B cell (primary cell): ENCODE measurements at places on chromosomes 2 and 18. TPM values are rescaled to one million over a fixed set of nuclear protein-coding genes. Genes with fewer than 3 reads are reported as not detected.

DNA sequence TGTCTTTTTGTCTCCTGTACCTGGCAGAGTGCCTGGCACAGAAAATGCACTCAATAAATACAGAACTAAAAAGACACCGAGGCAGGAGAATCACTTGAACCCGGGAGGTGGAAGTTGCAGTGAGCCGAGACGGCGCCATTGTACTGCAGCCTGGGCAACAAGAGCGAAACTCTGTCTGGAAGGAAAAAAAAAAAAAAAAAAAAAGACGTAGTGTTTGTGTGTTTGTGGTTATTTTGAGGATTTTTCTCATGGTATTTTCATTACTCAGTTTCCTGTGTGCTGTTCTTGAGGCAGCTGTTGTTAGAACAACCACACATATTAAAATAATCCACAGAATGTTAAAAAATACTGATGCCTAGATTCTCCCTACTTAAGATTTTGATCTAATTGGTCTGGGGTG lies 519.2 kb upstream of the SPHKAP start:
- no peak for DNase-seq

DNA sequence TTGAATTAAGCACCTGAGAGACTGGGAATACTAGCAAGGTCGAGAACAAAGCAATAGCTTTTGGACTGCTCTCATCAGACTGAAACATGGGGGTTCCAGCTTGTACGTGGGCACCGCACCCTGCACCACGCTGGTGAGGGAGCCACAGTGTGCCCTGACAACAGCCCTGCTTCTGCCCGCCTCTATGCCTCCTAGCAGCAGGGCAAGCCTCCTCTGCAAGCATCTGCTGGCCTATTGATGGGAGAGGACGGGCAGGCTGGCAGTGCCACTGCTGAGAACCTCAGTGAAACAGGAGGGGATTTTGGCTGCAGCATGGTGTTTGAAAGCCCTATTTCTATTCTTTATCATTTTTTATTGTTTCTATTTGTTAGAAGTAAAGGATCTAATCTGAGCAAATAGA lies 146.1 kb upstream of the OTOS start:
- DNase-seq, result no peak

- no peak for DNase-seq
These were observed 350.0 kb upstream of the KLHL29 start for GRCh38 chr2:23034996-23035395.

- peak; percentile 59 for DNase-seq
These were observed 539.5 kb downstream of the NRXN1 start for GRCh38 chr2:50492477-50492851.

DNA sequence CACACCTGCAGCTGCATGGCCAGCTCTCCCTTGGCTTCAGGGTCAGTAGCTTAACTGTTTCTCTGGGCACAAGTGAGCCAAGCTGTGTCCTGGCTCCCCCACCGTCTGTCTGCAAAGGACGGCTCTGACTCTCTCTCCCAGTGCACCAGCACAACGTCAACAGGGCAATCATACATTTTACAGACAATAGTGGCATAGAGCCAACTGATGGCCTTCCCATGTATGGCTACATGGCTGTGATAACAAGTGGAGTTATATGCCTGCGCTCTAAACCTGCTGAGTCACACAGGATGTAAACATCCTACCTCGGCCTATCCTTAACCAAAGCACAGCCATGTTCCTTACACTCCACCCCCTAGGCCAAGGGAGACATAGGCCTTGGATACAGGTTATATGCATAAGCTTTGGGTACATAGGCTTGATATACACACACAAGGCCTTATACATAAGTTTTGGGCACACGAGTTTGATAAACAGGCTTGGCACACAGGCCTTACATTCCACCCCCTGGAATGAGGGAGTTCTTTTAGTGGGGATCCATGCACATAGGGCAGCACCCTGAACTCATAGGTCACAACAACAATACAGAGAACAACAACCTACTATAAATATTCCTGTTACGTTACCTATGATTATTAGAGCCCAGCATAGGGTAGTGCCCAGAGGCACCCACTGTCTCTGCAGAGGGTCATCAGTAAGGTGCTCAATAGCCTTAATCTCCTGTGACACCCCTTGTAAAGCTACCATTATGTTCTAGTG lies 17.7 kb downstream of the PHOSPHO2 start:
- no peak for DNase-seq

DNA sequence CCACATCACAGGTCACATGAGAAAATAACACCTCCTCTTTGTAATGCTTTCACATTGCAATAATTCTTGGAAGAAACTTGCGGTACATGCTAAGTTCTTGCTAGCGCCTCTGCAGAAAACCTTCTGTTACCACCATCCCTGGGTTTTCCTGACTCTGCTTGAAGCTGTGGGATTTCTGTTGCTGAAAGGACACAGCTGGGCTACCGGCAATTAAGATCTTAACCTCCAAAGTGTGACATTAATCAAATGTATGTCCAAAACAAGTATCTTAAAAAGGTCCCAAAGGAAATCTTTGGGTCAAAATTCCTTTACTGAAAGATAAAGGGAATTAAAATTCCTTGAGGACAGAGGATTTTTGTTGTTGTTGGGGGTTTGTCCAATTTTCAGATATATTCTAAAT lies 7.5 kb downstream of the CCBE1 start:
- DNase-seq, result no peak

DNA sequence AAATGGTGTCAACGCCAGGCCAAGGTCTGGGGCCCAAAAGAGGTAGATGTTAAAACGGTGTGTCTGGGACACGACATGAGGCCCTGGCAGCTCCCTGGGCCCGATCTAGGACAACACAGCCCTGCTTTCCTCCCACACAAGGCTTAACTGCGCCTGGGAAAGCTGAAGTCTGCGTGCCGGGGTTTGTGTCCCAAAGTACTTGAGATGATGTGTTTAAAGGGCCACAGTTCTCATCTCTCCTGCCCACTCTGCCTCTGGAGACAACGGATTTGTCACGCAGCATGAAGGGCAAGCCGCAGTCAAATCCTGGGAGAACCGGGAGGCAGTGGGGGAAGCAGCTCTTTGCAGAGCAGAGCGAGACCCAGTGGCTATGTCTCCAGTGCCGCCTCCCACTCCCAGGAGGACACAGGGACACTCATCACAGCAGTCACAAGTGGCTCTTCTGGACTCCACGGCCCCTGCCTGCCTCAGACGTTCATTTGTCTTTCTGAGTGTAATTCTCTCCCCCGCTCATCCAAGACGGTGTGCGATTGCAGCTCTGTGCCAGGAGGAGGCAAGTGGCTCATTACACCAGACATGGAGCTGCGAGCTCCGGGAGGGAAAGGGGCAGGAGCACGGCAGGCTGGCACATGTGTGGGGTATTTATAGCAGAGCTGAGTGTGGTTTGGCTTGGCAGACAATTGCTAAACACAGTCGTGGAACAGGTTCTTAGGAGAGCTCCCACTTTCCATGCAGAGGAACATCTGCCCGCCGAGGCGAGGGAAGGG lies 57.7 kb upstream of the SEMA4C start:
- no peak for DNase-seq

- DNase-seq, result no peak
These were observed 226.2 kb downstream of the TPGS2 start for GRCh38 chr18:36602620-36603019.

DNA sequence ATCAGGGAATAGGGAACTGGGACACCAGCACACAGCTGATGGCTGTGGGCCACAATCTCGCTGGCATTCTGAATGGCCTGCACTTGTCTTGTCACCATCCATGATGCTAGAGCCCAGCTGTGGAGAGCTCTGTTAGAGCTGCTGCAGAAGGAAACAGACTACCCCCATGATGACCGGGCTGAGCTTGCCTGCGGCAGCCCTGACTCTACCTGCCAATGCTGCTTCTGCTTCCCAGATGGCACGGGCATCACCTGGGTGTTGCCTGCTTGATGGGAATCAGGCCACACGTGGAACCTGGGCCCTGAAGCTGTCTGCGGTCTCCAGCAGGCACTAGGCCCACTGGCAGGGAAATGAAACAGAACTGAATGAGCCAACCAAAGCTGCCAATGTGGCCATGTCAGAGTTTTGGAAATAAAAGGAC lies 11.2 kb upstream of the DAW1 start:
- DNase-seq, result no peak

GRCh38 chr18:39913672-39914366 lies 2041.2 kb upstream of the PIK3C3 start:
- no peak for DNase-seq

DNA sequence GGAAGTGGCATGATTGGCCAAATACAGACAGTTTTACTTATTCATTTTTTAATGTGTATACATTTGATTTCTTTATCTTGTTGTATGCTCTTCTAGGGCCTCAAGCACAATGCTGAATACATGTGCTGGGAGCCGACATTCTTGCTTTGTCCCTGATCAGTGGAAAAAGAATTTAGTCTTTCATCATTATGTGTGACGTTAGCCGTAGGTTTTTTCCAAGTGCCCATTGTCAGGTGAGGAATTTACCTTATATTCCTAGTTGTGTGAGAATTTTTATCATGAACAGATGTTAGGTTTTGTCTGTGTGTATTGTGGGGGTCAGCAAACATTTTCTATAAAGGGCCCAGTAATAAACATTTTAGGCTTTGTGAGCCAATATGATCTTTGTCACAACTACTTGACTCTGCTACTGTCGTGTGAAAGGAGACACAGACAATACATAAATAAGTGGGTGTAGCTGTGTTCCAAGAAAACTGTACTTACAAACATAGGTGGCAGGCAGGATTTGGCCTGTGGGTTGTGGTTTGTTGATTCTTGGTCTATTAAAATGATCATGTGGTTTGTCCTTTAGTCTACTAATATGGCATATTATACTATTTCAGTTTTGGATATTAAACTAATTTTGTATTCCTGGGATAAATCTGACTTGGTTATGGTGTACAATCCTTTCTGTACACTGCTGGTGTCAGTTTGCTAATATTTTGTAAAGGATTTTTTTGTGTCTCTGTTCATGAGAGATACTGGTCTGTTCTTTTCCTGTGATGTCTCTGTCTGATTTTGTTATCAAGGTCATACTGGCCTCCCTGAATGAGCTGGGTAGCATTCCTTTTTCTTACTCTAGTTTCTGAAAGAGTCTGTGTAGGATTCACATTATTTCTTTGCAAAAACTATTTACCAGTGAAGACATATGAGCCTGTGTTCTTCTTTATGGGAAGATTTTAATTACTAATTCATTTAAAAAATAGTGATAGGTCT lies 132.2 kb upstream of the SMAD7 start:
- no peak for DNase-seq

GRCh38 chr18:13267431-13267873 lies 48.9 kb downstream of the LDLRAD4 start:
- no peak for DNase-seq

DNA sequence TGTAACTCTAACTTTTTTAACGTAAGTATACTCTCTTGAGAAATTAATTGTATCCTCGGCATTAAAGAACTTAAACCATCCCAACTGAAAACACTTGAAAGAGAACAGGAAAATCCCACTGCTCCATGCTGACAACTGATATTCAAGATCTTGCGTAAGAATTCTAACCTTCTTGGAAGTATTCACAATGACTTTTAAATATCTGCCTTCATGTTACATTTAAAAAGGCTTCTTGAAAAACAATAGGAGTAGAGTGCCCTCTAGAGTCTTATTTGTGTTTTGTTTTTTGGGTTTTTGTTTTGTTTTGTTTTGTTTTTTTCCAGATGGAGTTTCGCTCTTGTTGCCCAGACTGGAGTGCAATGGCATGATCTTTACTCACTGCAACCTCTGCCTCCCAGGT lies 65.4 kb upstream of the DNAJC10 start:
- peak; percentile 24 for DNase-seq

GRCh38 chr2:219638948-219639755 lies 11.7 kb downstream of the SLC4A3 start:
- DNase-seq, result no peak

DNA sequence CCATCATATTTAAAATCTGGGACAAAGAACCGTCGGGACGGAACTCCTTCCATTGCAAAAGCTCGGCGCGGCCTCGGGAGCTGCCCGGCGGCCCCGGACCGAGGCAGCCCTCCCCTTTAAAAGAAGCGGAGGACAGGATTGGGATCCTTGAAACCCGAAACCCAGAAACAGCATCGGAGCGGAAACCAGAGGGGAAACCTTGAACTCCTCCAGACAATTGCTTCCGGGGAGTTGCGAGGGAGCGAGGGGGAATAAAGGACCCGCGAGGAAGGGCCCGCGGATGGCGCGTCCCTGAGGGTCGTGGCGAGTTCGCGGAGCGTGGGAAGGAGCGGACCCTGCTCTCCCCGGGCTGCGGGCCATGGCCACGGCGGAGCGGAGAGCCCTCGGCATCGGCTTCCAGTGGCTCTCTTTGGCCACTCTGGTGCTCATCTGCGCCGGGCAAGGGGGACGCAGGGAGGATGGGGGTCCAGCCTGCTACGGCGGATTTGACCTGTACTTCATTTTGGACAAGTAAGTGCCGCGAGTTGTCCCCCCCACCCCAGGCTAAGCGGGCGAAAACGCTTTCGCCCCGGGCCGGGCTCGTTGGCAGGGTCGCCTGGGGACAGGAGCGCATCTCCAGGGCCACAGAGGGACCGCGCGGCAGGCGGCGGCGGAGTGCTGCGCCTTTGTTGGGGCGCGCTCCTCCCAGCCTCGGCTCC lies at the start of gene ANTXR1:
TSS of gene ANTXR1 (plus strand) at position 38 of the 698 bp plus-strand sequence. CDS start at position 359, 321 bp downstream.
- peak; percentile 42 for DNase-seq

DNA sequence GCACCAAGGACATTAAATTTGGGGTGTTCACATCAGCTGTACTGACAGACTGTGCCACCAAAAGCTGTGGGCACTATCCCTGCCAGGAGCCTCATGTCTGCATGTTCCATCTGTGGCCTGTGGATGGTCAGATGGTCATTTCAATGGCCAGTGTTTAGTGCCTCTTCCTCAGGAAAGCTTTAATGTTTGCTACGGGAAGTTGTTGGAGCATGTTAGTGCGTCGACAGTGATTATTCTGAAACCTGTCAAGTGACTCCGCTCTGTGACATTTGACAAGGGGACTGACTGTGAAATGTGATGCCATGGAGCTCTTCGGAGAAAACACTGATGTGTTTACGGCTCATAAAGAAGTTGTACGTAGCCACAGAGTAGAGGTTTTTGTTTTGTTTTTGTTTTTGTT lies 18.7 kb upstream of the RGPD4 start:
- no peak for DNase-seq

CSRNP3 gene
- total RNA-seq, result not detected in 2 replicates

YWHAQ gene
- 119 and 126 TPM in 2 replicates for total RNA-seq

IMPACT gene
- total RNA-seq, result 8.9 and 11.1 TPM in 2 replicates

PFN4 gene
- 0.39 and 0.66 TPM in 2 replicates for total RNA-seq

VAMP5 gene
- total RNA-seq, result 10.9 and 16.9 TPM in 2 replicates

SFTPB gene
- not detected in 2 replicates for total RNA-seq

SPEG gene
- total RNA-seq, result 0.10 and 0.74 TPM in 2 replicates

CAPN14 gene
- total RNA-seq, result 6.0 and 7.8 TPM in 2 replicates

ADAM23 gene
- total RNA-seq, result 1.3 and 1.7 TPM in 2 replicates

CRYGC gene
- not detected in 2 replicates for total RNA-seq
